ENCODE measurements at places on chromosomes 7 and 10.

DNA sequence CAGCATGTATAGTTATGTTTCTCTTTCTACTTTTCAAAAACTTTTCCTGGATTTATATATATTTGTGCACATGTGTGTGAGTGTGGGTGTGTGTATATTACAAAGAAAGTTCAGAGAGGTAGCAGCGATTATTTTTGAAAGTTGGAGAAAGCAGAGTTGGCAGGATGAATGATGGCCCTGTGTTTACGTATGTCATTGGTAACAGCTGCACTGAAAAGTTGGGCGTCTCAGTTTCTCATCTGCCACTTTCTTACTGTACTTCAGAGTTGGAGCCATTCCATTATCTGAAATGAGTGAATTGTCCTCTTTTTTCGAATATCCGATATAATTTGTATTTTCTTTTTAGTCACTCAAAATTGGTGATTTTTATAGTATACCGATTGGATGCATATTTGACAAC, 172.2 kb downstream of the CDK14 start:
- DNase-seq: no peak

- DNase-seq: no peak
These were observed 1.9 kb downstream of the TTYH3 start for GRCh38 chr7:2633538-2634266.

GRCh38 chr10:78222096-78222790, 188.6 kb downstream of the RPS24 start:
- no peak for DNase-seq

- no peak for DNase-seq
These were observed 58.8 kb downstream of the SHH start for GRCh38 chr7:155753446-155753965.

DNA sequence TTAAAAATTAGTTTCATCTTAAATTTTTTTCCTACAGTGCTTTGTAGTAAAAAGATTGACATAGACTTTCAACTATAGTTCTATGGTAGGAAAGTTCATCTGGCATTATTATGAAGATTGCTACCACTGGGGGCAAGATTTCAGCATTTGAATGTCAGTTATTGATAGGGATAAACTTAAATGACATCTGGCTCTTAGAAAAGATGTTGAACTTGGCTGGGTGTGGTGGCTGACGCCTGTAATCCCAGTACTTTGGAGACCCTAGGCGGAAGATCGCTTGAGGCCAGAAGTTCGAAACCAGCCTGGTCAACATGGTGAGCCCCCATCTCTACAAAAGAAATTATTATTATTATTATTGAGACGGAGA, 1.4 kb upstream of the TRA2A start:
- DNase-seq: no peak

GRCh38 chr7:45606931-45607330, 32.8 kb downstream of the ADCY1 start:
- no peak for DNase-seq

GRCh38 chr10:16663444-16663843, 141.8 kb upstream of the C1QL3 start:
- DNase-seq: no peak

GRCh38 chr10:21047096-21047495, 150.0 kb upstream of the NEBL start:
- no peak for DNase-seq

DNA sequence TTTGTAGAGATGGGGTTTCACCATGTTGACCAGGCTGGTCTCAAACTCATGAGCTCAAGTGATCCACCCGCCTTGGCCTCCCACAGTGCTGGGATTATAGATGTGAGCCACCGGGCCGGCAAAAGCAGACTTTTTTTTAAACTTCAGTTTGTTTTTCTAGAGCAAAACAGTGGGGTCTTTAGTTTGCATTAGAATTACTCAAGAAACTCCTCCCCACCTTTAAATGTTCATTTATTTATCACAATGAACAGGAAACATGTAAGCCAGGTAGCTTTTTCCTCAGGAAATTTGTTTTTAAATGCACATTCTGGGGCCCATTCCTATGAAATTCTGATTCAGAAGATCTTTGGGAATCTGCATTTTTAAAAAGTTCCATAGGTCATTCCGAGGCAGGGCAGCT, 56.0 kb upstream of the JAZF1 start:
- DNase-seq: no peak

DNA sequence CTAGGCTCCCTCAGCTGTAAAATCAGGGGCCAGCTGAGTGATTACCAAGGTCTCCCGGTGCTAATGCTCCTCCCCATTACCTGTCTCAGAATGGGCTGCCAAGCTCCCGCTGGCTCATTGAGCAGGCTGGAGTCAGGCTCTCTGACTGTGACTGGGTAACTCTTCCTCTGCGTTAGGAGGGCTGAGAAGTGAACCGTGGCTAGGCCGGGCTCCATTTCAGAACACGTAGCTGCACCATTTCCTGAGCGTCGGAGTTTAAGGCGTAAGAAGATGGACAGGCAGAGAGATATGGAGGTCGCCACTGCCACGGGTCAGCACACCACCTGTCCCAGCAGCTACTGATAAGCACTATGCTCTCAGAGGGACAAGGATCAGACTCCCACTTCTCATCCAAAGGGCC, 250.3 kb downstream of the TCERG1L start:
- no peak for DNase-seq

GRCh38 chr7:25857376-25858067, 294.5 kb upstream of the NFE2L3 start:
- no peak for DNase-seq

- DNase-seq: no peak
These were observed 54.0 kb downstream of the NEURL1 start for GRCh38 chr10:103547391-103547946.

GRCh38 chr10:16585103-16585502, 63.4 kb upstream of the C1QL3 start:
- DNase-seq: no peak

- DNase-seq: no peak
These were observed 188.7 kb downstream of the FGFR2 start for GRCh38 chr10:121409466-121410104.

GRCh38 chr10:102919246-102919959, 1.3 kb downstream of the CNNM2 start:
- peak; percentile 6 for DNase-seq

- no peak for DNase-seq
These were observed 151.3 kb downstream of the RAPGEF5 start for GRCh38 chr7:22205631-22206030.

DNA sequence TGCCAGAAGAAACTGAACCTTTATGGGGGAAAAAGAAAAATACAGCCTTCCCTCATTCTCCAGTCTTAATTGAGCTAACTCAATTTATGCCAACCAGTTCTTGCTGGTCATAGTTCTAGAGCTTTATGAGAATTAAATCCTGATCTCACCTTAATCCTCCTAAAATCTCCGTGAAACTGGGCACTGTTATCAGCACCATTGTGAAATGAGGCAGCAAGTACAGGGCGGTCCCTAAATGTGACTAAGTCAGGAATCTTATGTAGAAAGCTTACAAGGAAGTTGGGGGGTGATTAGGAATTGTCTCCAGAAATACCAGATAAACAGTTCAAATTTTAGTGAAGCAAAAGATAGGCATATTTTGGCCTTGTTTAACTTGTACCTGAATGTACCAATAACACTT, 10.7 kb upstream of the INSYN2A start:
- no peak for DNase-seq

DNA sequence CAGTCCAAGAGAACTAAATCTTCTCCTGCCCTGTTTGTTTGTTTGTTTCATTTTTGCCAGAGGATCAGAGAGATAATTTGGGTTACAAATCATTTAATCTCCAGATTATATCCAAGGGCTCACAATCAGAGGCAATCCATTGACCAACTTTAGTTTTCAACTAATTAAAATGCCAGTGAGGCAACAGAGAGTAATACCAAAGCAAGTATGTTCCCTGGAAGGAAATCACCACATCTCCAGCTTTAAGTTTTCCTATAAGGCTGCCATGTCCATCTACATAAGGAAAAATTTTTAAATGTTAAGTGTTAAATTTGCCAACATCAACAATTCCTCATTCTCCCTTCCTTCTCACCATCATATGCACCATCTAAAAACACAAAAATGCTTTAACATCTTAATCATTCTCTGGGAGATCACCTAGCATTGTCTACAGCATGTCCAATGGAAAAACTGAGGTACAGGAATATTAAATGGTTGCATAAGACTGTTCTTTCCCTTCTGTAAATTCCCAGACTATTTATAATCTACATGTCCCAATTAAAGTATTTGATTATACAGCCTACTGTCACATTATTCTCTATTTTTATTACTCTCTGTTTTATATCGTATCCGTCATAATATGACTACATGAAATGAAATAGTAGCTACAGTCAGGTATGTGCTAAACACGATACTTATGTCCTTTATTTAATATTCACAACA, 14.1 kb downstream of the USP54 start:
- DNase-seq: no peak

GRCh38 chr7:147245274-147245673, 1128.7 kb downstream of the CNTNAP2 start:
- no peak for DNase-seq

GRCh38 chr10:49651039-49651835, 28.2 kb upstream of the C10orf53 start:
- no peak for DNase-seq

- no peak for DNase-seq
These were observed 567.4 kb upstream of the MKI67 start for GRCh38 chr10:128693493-128694131.

- DNase-seq: no peak
These were observed 6.8 kb upstream of the NAT16 start for GRCh38 chr7:101186844-101187428.

GRCh38 chr10:15865304-15865703, 5.0 kb upstream of the MINDY3 start:
- no peak for DNase-seq

GRCh38 chr10:117204316-117204715, 7.0 kb downstream of the KCNK18 start:
- DNase-seq: no peak

DNA sequence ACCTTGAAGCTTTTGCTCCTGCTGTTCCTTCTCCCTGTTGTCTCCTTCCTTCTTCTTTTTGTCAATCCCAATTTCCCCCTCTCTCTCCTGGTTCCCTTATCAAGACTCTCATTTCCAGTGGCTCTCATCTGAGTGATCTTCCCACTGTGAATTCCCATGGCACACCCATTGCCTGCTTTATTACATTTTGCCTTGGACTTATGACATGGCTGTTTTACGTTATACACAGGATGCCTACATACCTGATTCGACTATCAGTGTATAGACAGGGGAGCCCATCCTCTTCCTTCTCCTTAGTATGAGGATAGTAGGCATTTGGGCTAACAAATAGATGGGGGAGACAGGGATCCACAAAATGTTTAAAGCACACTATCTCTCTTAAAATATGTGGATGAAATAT, 39.9 kb upstream of the EFCAB10 start:
- no peak for DNase-seq

DNA sequence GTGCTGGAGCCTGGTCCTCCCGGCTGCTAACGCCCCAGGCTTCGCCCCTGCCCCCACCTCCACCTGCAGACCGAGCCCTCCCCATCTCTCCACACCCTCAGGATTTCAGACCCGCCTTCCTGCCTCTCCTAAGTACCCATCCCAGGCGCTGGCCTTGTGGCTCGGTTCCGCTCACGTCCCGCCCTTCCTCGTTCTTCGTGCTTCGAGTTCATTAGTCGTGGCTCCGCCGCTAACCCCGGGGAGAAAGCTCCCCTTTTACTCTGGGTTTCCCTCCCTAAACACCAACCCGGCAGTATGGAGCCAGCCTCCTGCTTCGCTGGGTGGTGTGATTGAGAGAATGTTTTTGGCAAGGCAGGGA, 11.2 kb downstream of the EMX2 start:
- no peak for DNase-seq

- DNase-seq: no peak
These were observed 79.9 kb upstream of the EN2 start for GRCh38 chr7:155377838-155378579.
